ENCODE measurements at places on chromosomes 16 and 17.

- DNase-seq, result no peak
Observed at GRCh38 chr16:20181949-20182348, 108.3 kb upstream of the GPR139 start.

GRCh38 chr17:327296-327695, 25.3 kb downstream of the RPH3AL start:
- no peak for DNase-seq

GRCh38 chr17:76467366-76467765, at the start of gene AANAT:
TSS of gene AANAT (plus strand) at chr17:76467603. CDS start at chr17:76468747, 1,144 bp downstream.
- no peak for DNase-seq

DNA sequence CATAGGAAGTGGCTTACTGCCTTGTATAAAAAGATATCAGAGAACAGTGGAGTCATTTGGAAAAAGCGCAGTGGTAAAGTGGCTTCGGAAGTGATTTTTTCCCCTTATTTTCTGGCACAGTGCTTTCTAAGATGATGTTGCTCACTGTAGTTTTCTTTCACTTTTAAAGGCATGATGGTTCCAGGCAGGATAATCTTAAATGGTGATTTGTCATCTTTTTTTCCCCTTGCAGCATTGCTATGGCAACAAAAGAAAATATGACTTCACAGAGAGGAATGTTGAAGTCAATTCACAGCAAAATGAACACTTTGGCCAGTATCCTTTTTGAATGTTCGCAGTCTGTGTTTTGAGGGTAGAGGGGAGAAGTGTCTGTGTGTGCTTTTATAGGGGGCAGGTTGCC, 42.5 kb downstream of the GOSR1 start:
- DNase-seq, result no peak

GRCh38 chr16:10923146-10923649, 19.1 kb downstream of the DEXI start:
- DNase-seq, result no peak

GRCh38 chr16:8668113-8668512, 6.3 kb upstream of the ABAT start:
- DNase-seq, result no peak

- no peak for DNase-seq
Observed at GRCh38 chr16:81748476-81749198, 30.5 kb upstream of the PLCG2 start.

- DNase-seq, result no peak
Observed at GRCh38 chr16:62261760-62262159, 225.5 kb upstream of the CDH8 start.
